NCI-H345 (cell line): ENCODE measurements at places on chromosomes 2 and 18.

DNA sequence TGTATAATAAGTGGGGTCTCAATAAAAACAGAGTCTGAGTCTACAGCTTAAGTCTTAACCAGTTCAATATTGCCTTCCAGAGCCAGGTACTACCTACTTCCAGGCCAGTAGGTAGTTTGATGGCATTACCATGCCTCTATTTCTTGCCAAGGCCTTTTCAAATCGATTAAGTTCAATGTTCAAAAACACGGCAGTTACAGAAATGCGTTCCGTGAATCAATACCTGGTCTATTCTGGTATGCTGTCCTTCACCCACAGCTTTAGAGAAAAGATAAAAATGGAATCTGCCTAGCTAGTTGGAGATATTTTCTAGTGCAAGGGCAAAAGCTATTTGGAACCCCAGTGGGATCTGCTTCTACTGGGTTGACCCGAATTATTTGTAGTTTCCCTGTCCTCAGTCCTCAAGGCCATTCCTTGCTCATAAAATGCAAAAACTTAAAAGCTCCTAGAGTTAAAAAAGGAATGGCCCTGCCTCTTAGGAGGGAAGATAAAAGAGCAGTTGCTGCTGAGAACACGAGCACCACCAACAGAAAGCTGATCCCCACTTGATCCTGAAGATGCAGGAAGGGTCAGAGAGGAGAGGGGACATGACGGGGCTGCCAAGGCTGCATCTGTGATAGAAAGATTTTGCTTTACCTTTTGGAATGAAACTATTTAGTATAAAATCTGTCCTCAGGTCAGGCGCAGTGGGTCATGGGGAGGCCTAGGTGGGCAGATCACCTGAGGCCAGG, 109.6 kb upstream of the SCG2 start:
- no peak for DNase-seq

GRCh38 chr2:231380991-231381847, 14.3 kb upstream of the B3GNT7 start:
- no peak for DNase-seq

GRCh38 chr2:206282746-206283145, 8.3 kb downstream of the ZDBF2 start:
- DNase-seq: no peak

- DNase-seq: no peak
These were observed 12.8 kb upstream of the PLA2R1 start for GRCh38 chr2:160075171-160075570.

DNA sequence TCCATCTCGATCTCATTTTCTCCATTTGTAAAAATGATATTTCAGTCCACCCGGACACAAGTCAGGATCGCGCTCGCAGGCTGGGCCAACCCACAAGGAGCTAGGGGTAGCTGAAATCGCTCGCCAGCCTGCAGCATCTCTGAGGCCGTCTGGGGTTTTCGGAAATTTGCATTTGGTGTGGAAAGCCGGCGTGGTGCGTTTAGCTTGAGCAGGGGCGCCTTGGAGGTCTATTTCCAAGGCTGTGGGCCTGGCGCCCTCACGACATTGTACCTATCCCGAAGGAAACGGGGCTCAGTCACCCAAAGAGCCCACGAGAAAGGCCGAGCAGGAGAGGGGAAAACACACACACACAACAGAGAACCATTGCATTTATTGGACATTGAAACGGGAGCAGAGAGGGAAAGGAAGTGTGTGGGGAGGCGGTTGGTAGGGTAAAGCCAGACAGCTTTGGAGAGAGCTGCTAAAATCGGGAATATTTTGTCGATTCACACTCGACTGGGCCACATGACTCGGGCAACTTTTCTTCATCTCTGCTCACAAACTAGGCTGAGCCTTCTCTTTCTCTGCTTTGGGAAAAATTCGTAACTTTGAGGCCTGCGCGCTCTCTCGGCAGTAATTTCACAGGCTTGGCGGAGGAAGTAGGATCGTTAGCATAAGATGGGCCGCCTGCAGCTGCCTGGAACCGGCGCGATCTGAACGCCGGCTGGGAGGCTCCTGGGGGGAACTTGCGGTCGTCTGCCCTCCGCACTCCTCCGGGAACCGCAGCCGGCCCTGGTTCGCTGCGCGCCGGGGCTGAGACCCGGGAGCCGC, 1.1 kb upstream of the HOXD8 start:
- DNase-seq: peak; percentile 50

DNA sequence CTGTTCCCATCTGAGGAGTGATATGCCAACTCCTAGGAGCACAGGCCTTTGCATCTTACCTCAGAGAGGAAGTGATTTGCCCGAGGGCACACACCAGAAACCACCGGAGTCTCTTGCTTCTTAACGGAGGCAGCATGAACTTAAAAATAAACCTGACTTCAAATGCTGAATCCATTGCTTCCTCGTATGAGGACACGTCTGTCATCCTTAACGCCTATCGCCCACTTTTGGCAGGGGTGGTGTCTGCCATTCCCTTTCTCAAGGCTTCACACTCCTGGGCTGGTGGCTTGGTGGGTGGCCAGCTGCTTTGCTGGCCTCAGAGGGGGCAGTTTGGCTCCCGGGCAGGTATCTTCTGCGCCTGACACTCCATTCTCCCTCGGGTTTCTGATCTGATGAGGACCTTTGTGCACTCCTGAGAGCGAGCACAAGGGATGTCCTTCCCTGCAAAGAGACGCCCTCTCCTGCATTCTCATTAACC, 1.1 kb upstream of the PREB start:
- DNase-seq: no peak

GRCh38 chr2:212959471-212960117, 191.8 kb downstream of the IKZF2 start:
- no peak for DNase-seq

DNA sequence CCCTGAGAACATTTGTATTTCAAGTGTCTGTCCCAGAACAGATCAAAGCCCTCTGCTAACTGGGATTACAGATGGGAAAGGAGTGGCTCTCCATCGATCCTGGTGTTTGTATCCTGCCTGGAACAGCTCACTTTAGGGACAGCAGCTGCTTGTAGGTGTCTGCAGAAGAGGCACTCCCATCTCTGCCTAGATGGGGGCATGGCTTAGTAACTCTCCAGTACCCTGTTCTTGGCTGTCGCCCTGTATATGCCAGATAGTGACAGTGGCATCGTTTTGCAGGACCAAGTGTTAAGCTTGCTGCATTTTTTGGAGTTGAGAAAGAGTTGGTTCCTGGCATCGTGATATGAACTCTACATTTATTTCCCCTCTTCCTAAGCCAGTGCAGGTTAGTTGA, 189.9 kb downstream of the SH3RF3 start:
- no peak for DNase-seq
